Ecto neural progenitor cell (in vitro differentiated cells): ENCODE measurements at places on chromosomes 16 and 17.
A peak's percentile ranks its signal among the peaks of the same experiment; 100 is the strongest.

- no peak for DNase-seq
Observed at GRCh38 chr16:4220358-4220757, 21.5 kb downstream of the SRL start.

GRCh38 chr17:63434951-63435571 lies 11.0 kb downstream of the CYB561 start:
- DNase-seq: no peak

DNA sequence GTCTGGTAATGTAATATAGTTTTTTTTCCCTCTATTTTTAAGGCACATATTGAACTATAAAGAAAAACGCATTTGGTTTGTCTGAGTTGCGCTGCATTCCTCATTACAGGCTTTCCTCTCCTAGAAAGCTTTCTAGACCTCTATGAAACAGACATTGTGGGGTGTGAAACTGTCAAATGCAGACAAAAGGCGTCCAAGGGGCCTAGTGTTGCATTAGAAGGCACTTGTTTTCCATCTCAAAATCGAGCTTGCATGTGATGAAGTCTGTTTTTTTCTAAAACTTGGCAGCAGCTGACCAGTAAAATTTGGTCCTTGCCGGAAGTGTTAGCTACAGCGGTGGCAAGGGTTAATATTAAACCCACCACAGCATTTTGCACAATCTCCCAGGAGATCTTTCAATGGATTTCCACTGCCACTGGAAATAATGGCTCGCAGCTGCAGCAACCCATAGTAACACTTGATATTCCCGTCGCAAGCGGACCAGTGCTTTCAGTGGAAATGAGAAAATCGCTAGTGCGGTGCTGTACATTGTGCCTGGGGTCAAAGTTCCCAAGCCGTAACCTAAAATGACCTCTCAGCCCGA lies 602.6 kb downstream of the KCNJ2 start:
- no peak for DNase-seq

- no peak for DNase-seq
Observed at GRCh38 chr17:28745786-28746411, 2.1 kb downstream of the TRAF4 start.

- DNase-seq: no peak
Observed at GRCh38 chr17:55434721-55435120, 13.1 kb upstream of the MMD start.

DNA sequence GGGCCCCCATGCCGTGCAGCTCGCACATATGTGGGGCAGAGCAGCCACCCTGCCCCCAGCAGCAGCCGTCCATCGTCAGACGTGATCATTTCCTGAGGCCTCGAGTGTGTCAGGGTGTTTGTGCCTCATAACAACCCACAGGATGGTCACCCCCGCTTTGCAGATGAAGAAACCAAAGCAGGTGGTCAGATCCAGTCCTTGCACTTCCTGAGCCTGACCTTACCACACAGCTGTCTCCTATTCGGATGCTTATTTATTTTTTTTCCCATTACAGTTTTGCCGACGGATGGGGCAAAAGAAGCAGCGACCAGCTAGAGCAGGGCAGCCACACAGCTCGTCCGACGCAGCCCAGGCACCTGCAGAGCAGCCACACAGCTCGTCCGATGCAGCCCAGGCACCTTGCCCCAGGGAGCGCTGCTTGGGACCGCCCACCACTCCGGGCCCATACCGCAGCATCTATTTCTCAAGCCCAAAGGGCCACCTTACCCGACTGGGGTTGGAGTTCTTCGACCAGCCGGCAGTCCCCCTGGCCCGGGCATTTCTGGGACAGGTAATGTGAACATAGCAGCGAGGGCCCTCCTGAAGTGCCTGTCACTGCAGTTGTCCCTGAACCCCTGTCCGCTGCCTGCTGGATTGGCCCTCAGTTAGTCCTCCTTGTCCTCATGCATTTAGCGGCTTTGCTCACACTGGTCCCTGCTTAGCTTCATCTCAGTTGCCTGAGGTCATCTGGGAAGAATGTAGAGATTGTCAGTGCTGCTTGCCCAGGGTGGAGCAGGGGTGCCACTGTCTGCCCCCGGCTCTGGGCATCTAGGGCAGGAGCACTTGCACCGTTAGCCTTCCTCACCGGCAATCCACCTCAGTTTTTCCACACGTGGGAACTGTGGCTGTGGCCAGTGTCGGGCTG lies 1.4 kb downstream of the MPG start:
- DNase-seq: no peak

- no peak for DNase-seq
Observed at GRCh38 chr16:9139965-9140364, 48.5 kb downstream of the HAPSTR1 start.

DNA sequence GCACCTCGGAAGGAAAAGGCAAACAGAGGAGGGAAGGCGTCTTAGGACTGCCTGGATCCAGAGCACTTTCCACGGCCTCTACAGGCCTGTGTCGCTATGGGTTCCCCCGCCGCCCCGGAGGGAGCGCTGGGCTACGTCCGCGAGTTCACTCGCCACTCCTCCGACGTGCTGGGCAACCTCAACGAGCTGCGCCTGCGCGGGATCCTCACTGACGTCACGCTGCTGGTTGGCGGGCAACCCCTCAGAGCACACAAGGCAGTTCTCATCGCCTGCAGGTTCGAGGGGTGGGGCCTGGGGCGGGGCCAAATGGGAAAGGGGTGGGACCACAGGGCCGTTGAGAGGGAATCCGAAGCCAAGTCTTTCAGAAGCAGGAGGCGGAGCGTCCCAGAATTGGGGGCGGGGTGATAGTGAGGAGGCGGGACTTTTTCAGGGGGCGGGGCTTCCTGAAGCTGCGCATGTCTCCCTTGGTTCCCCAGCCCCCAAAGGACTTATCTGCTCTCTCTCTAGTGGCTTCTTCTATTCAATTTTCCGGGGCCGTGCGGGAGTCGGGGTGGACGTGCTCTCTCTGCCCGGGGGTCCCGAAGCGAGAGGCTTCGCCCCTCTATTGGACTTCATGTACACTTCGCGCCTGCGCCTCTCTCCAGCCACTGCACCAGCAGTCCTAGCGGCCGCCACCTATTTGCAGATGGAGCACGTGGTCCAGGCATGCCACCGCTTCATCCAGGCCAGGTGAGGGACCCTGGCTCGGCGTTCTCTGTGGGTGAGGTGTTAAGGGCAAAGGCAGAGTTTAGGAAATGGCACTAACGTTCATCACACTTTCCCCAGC lies 939 bp downstream of the BCL6B start:
- peak; percentile 99 for DNase-seq

DNA sequence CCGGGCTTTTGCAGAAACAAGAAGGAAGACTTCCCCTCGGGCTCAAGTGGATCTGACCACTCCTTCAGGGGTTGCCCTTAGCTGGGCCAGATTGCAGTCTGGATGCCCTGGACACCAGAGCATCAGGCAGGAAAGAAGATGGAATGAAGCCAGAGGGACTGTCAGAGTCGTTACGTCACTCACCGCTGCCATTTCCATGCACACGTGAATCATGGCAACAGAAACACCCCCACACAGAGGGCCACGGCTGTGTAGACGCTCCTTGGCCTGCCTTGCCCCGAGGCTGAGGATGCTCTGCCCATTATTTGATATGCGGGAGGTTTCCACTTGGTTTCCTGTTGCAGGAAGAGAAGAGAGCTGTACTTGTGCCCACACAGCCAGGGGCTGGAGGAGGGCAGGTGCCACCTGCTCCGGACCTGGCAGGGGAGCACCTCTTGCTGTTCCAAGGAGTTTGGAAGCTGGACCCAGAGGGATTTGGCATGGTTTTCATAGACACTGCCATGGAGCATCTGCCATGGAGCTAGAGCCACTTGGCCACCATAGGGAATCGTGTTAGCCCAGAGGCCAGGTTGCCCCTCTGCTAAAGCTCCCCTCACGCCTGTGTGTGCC lies 29.4 kb downstream of the RBFOX3 start:
- DNase-seq: no peak

GRCh38 chr17:63629627-63630026 lies 7.4 kb downstream of the MAP3K3 start:
- DNase-seq: no peak

- DNase-seq: no peak
Observed at GRCh38 chr17:4341616-4341977, 24.9 kb downstream of the UBE2G1 start.

DNA sequence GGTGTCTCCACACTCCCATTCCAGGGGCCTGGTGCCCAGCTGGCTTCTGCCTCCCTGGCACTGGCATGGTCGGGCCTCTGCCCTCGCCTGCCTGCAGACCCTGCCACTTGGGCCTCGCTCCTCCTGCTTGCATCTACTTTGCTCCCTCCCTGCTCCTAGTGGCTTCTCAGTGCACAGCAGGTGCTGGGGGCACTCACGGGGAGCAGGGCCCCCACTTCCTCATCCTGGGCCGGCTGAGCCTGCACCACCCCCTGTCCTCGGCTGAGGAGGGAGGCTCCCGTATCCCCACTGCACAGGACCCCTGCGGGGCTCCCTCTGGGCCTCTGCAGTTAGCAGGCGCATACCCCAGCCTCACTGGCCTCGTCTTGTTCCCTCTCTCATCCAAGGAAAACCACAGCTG lies 35.2 kb downstream of the CIBAR2 start:
- DNase-seq: no peak

- no peak for DNase-seq
Observed at GRCh38 chr16:71855937-71856662, 10.3 kb downstream of the ATXN1L start.

DNA sequence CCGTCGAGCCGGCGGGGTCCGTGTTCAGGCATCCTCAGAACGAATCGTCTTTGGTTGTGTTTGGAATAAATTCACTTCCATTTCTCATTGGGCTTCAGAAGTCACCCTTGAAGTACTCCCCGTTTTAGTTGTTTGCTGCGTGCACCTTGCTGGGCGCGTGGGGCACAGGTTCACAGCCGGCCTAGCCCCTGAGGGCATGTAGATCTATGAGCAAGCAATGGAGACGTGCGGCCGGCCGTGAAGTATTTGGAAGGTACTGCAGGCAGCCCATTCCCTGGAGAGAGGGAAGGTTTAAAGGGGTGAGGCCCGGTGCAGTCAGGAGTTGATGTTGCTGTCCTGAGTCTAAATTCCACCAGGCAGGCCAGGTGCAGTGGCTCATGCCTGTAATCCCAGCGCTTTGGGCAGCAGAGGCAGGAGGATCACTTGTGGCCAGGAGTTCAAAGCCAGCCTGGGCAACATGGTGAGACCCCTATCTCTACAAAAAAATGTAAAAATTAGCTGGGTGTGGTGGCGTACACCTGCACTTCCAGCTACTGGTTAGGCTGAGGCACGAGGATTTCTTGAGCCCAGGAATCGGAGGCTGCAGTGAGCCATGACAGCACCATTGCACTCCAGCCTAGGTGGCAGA lies 714 bp downstream of the ACSF3 start:
- DNase-seq: no peak
